ENCODE measurements at places on chromosomes 5 and 9. TPM values are rescaled to one million over a fixed set of nuclear protein-coding genes. Genes with fewer than 3 reads are reported as not detected.

DNA sequence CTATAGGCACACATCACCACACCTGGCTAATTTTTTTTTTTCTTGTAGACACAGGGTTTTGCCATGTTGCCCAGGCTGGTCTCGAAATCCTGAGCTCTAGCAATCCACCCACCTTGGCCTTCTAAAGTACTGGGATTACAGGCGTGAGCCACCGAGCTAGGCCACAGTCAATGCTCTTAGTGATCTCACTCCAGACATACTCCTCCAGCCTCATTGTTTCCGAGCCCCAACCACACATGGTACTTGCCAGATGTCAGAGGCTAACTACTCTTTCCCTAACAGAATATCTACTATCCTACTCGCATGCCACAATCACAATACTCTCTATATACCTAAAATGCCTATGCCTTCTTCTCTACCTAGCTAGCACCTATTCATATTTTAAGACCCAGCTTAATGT, 17.1 kb downstream of the SUSD1 start:
- no peak overlapping the region for H3K27ac ChIP-seq
- no peak overlapping the region for H3K4me3 ChIP-seq
- no peaks in the 10 kb centered on the region for H3K4me1 ChIP-seq
- no peaks in the 10 kb centered on the region for H3K36me3 ChIP-seq

- H3K36me3 ChIP-seq, result no peaks in the 10 kb centered on the region
- DNase-seq, result no peak
- no peak overlapping the region for H3K27ac ChIP-seq
- no peaks in the 10 kb centered on the region for H3K27me3 ChIP-seq
- H3K4me3 ChIP-seq, result no peak overlapping the region
- H3K4me1 ChIP-seq, result no peaks in the 10 kb centered on the region
These were observed 477.8 kb downstream of the CCDC171 start for GRCh38 chr9:16030528-16031185.

- peak overlapping the region; percentile 91 for H3K27ac ChIP-seq
- peaks cover 37% of the 10 kb centered on the region for H3K36me3 ChIP-seq
- H3K4me1 ChIP-seq, result peaks cover 31% of the 10 kb centered on the region
- DNase-seq, result no peak
- H3K27me3 ChIP-seq, result no peaks in the 10 kb centered on the region
These were observed 33.8 kb downstream of the TSTD2 start for GRCh38 chr9:97599314-97599846.

GRCh38 chr9:129166623-129167557, 11.2 kb downstream of the IER5L start:
- peak; percentile 93 for DNase-seq
- peaks cover 41% of the 10 kb centered on the region for H3K4me1 ChIP-seq
- H3K27me3 ChIP-seq, result no peaks in the 10 kb centered on the region

Gene ENTREP1
- 120 TPM for total RNA-seq

- H3K4me3 ChIP-seq, result no peak overlapping the region
- H3K27ac ChIP-seq, result no peak overlapping the region
- H3K27me3 ChIP-seq, result no peaks in the 10 kb centered on the region
- no peaks in the 10 kb centered on the region for H3K4me1 ChIP-seq
- no peaks in the 10 kb centered on the region for H3K36me3 ChIP-seq
These were observed 943.7 kb downstream of the EFNA5 start for GRCh38 chr5:106727071-106727470.

GRCh38 chr9:117461386-117461785, 46.5 kb upstream of the ASTN2 start:
- no peak overlapping the region for H3K4me3 ChIP-seq
- H3K27ac ChIP-seq, result no peak overlapping the region
- no peak for DNase-seq
- H3K4me1 ChIP-seq, result no peaks in the 10 kb centered on the region

GRCh38 chr5:20832204-20833080, 844.4 kb upstream of the CDH18 start:
- no peak overlapping the region for H3K27ac ChIP-seq
- H3K36me3 ChIP-seq, result no peaks in the 10 kb centered on the region
- H3K4me1 ChIP-seq, result no peaks in the 10 kb centered on the region
- H3K4me3 ChIP-seq, result no peak overlapping the region

- H3K4me1 ChIP-seq, result no peaks in the 10 kb centered on the region
- no peaks in the 10 kb centered on the region for H3K36me3 ChIP-seq
- no peaks in the 10 kb centered on the region for H3K27me3 ChIP-seq
- H3K4me3 ChIP-seq, result no peak overlapping the region
- no peak for DNase-seq
These were observed 145.6 kb upstream of the TNC start for GRCh38 chr9:115263371-115264075.

DNA sequence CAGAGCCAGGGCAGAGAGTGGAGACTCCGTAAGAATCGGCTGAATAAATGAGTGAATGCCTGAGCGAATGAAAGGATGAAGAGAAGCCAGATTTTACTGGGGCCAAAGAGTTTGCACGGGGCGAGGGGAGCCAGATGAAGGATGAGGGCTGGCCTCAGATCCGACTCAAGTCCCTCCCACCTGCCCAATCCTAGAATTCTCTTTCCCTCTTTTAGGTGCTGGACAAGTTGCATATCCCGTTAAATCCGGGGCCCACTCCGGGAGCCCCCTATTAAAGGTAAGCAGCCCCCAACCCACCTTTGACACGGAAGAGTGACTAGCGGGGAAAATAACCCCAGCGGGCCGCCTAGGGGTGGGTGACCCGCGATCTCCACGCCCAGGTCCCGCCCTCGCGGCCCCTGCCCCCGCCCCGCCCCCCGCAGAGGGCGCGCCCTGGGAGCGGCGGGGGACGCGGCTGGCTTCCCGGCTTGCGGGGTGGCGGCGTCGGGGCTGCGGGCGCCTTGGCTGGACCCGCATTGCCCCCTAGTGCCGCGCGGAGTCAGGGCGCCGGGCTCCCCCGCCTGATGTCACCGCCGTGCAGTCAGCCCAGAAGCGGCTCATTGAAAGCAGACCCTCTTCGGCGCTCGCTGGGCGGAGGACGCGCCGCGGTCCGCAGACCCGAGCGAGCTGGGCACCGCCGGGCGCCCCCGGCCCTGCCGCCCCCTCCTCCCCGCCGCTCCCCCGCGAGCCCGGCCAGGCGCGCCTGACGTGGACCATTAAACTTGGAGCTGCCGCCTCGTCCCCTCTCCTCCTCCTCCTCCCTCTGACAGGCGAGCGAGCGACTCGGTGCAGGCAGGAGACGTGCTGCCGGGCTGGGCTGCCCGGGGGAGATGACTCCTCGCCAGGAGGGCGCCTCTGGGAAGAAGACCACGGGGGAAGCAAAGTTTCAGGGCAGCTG, at the start of gene ADRA1B:
ADRA1B (plus strand) TSS at position 579 of the 937 bp plus-strand sequence. CDS start 424 bp downstream, outside the sequence.
- DNase-seq, result peak; percentile 80
- H3K4me1 ChIP-seq, result peaks cover 11% of the 10 kb centered on the region
- H3K36me3 ChIP-seq, result no peaks in the 10 kb centered on the region
- H3K27ac ChIP-seq, result no peak within 1 kb of the TSS
- H3K27me3 ChIP-seq, result no peaks in the 10 kb centered on the region
- H3K4me3 ChIP-seq, result peak within 1 kb of the TSS; percentile 26

Gene DND1
- not detected for total RNA-seq

Gene SOHLH1
- total RNA-seq, result not detected

Gene OR1Q1
- total RNA-seq, result not detected

DNA sequence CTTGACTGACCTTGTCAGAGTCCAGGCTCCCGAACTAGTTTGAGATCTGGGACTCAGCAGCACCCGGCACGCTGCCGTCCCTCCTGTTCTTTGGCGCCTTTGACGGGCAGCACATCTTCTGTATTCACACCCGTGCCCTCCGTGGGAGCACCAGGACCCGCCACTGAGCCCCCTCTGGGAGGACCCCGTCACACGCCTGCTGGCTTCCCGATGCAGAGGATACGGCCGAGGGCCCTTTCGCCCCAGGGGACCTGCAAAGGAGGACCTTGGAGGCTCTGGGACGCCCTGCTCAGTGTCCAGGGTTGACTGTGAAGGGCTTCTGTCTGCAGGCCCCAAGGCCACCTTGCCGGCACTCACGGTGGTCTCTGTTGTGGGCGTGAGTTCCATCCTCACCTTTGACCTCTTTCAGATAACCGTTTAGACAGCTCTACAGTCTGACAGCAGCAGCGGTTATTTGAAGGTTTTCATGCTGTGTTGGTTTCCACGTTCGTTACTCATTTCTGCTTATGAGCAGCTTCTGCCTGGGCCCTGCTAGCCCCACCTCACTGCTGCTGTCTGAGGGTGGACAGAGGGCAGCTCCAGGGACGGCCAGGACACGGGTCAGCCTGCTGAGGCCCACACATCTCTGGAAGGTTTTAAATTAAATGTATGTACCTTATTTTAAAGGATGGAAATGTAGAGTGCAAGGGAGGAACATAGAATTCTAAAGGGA, 12.6 kb upstream of the EXOC3 start:
- no peaks in the 10 kb centered on the region for H3K36me3 ChIP-seq
- no peaks in the 10 kb centered on the region for H3K4me1 ChIP-seq

Gene C5orf52
- not detected for total RNA-seq

- peaks cover 17% of the 10 kb centered on the region for H3K4me1 ChIP-seq
- peak overlapping the region; percentile 81 for H3K4me3 ChIP-seq
- DNase-seq, result peak; percentile 72
- no peaks in the 10 kb centered on the region for H3K27me3 ChIP-seq
These were observed 655 bp upstream of the RAI14 start for GRCh38 chr5:34655354-34655991.

Gene ZNF483
- 37.1 TPM for total RNA-seq

Gene PCDHB9
- 3.6 TPM for total RNA-seq

GRCh38 chr5:68821056-68821455, 272.8 kb upstream of the SLC30A5 start:
- no peaks in the 10 kb centered on the region for H3K27me3 ChIP-seq
- no peak for DNase-seq
- H3K27ac ChIP-seq, result no peak overlapping the region
- H3K36me3 ChIP-seq, result no peaks in the 10 kb centered on the region

- H3K36me3 ChIP-seq, result no peaks in the 10 kb centered on the region
- no peak overlapping the region for H3K4me3 ChIP-seq
- no peak overlapping the region for H3K27ac ChIP-seq
- no peaks in the 10 kb centered on the region for H3K27me3 ChIP-seq
- DNase-seq, result no peak
These were observed 193.0 kb downstream of the KIAA0825 start for GRCh38 chr5:94425396-94425795.

Gene PCDHA10
- 11.8 TPM for total RNA-seq

- no peaks in the 10 kb centered on the region for H3K27me3 ChIP-seq
- peaks cover 12% of the 10 kb centered on the region for H3K4me1 ChIP-seq
- no peaks in the 10 kb centered on the region for H3K36me3 ChIP-seq
These were observed 362.9 kb downstream of the ADGRV1 start for GRCh38 chr5:90921418-90921973.

GRCh38 chr5:38382898-38383297, 124.5 kb downstream of the EGFLAM start:
- no peaks in the 10 kb centered on the region for H3K36me3 ChIP-seq
- no peak overlapping the region for H3K27ac ChIP-seq
- no peaks in the 10 kb centered on the region for H3K4me1 ChIP-seq

Gene HMCN2
- total RNA-seq, result 2.1 TPM

DNA sequence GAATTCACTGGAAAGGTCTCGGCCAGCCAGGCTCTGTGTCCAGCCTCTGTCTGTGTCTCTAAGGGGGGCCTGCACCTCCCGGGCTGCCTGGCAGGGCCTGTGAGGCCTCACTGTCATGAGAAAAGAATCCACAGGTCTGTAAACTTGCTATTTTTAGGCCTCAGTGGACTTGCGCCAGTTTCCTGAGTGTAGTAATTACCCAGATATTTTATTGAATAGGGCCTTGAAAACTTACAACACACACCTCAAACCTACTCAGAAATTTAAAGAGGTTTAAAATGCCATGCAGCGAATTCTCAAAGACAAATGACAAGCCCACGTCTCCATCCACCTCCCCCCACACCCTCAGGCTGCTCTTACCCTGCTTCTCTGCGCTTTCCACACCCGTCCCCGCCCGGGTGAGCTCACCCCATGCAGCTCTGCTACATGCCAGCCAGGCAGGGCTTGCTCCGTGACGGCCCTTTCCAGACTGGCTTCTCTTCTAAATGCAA, 8.8 kb upstream of the TENT4A start:
- H3K4me1 ChIP-seq, result peaks cover 15% of the 10 kb centered on the region
- H3K27ac ChIP-seq, result no peak overlapping the region
- peak; percentile 17 for DNase-seq
- H3K36me3 ChIP-seq, result no peaks in the 10 kb centered on the region
- H3K4me3 ChIP-seq, result no peak overlapping the region
- H3K27me3 ChIP-seq, result no peaks in the 10 kb centered on the region

DNA sequence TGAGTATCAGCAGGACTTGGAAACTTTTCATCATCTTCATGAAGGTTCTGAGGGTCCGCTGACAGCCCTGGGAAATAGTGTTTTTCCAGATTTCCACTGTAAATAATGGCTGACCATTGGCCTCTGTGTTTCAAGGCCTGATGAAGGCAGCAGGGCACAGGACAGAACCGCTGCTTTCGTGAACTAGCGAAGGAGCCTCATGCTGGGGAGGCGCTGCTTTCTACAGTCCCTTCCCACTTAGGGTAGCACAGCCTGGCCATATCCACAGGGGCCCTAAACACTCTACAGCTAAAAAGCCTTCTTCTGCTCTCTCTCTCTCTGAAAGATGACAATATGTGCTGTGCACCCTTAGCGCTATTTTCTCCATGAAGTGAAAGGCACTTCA, 118.2 kb downstream of the MED27 start:
- H3K27ac ChIP-seq, result no peak overlapping the region
- no peaks in the 10 kb centered on the region for H3K27me3 ChIP-seq

Gene ANKRD31
- total RNA-seq, result 0.81 TPM

GRCh38 chr9:88303721-88304451, 84.4 kb upstream of the SPIN1 start:
- no peak for DNase-seq
- no peaks in the 10 kb centered on the region for H3K27me3 ChIP-seq
- no peak overlapping the region for H3K4me3 ChIP-seq
- H3K27ac ChIP-seq, result no peak overlapping the region
- H3K36me3 ChIP-seq, result no peaks in the 10 kb centered on the region

DNA sequence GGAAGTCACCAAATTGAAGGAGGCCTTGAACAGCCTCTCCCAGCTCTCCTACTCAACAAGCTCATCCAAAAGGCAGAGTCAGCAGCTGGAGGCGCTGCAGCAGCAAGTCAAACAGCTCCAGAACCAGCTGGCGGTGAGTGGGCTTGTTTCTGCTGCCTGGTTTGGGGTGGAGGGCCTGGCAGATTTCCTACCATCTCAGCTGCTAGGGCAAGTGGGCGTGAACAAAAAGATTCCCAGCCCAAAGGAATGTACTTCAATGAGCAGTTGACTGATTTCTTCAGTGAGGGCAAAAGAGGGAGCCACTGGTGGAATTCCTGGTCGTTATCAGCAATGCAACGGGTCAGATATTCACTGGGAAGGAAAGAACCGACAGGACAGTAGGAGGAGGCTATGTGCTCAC, 12.6 kb upstream of the TTC23L start:
- H3K4me3 ChIP-seq, result no peak overlapping the region
- peak overlapping the region; percentile 24 for H3K27ac ChIP-seq
- peak; percentile 85 for DNase-seq
- no peaks in the 10 kb centered on the region for H3K27me3 ChIP-seq
- H3K4me1 ChIP-seq, result peaks cover 4% of the 10 kb centered on the region

Gene SHOC1
- not detected for total RNA-seq

DNA sequence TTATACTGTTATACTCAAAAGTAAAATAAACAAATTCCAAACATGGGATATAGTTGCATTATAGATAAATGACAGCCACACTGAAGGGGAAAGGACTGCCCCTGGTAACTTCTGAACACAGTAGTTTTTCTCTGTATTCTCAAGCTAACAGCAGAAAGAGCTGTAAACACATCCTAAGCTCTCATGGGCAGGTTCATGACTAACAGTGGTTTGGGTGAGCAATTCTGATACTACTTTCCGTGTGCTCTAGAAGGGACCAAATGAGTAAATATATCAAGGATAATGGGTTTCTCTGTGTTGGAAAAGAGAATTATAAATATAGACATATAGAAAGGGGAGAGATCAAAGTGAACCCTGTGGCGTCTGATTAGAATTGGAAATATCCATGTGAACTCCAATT, 2.2 kb upstream of the LCN6 start:
- H3K36me3 ChIP-seq, result no peaks in the 10 kb centered on the region
- no peak overlapping the region for H3K4me3 ChIP-seq
- H3K27ac ChIP-seq, result peak overlapping the region; percentile 3
- peaks cover 17% of the 10 kb centered on the region for H3K4me1 ChIP-seq

Data from thyroid gland (tissue), 4 donors.